ENCODE measurements at places on chromosomes 2 and 18.

- DNase-seq, result no peak
Measured at GRCh38 chr18:33923980-33924379, 300.7 kb downstream of the NOL4 start.

- DNase-seq, result peak; percentile 17
Measured at GRCh38 chr18:55144193-55144930, 185.1 kb upstream of the CCDC68 start.

- DNase-seq, result peak; percentile 8
Measured at GRCh38 chr2:106708209-106708608, 177.8 kb downstream of the ST6GAL2 start.

- no peak for DNase-seq
Measured at GRCh38 chr2:178510384-178510783, 30.1 kb downstream of the PLEKHA3 start.

GRCh38 chr2:120737340-120738101 is 1.9 kb downstream of the GLI2 start:
- peak; percentile 65 for DNase-seq

DNA sequence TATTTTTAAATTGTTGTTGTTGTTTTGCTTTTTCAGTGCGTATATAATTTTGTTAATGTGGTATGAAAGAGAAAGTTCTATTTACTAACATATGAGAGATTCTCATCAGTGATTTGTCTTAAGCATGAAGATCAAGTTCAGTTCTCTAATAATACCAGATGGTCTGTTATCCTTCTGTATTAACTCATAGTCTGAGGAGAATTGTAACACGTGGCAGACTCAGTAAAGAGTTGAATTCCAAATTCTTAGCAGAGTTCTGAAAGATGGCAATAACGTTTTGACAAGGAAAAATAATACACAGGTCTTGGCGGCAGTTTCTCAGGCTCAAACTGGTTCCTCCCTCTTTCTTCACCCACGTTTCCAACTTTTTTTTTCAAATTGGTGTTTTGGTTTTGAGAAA is 17.2 kb upstream of the COL3A1 start:
- DNase-seq, result no peak

- no peak for DNase-seq
Measured at GRCh38 chr2:202016579-202017227, 17.0 kb upstream of the FZD7 start.

DNA sequence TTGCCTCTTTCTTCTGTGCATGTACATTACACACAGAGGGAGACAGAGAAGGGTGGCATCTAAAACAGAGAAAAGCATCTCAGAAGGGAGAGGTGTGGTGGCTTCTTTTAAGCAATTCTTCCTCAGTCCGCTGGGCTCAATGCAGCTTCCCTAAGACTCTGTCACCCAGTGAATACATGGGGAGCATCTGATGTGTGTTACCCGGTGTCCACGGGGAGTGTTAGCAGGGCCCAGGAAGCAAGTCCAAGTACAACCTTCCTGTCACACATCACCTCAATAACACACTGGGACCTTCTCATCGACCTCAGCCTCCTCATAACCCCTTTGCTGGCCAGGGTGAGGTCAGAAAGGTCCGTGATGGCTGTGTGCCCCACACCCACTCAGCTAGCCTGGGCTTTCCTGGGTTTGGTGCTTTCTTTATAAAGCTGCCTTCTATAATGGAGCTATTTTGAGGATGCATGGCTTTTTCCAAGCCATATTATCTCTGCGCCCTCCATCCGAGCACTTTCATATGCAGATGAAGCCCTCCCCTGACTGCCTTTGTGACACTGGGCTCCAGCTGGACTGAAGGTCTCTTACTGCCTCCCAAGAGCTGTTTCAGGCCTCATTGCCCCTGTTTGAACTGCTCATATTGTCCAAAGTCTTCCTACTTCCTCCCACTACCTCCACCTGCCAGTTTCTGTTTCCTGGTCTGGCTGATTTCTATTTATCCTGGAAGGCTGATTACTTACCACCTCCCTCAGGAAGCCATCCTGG is 21.4 kb downstream of the TNFRSF11A start:
- no peak for DNase-seq

- DNase-seq, result peak; percentile 47
Measured at GRCh38 chr2:169073963-169074751, 4.8 kb downstream of the DHRS9 start.

- DNase-seq, result peak; percentile 81
Measured at GRCh38 chr2:172207911-172208310, 105.2 kb upstream of the DLX2 start.

DNA sequence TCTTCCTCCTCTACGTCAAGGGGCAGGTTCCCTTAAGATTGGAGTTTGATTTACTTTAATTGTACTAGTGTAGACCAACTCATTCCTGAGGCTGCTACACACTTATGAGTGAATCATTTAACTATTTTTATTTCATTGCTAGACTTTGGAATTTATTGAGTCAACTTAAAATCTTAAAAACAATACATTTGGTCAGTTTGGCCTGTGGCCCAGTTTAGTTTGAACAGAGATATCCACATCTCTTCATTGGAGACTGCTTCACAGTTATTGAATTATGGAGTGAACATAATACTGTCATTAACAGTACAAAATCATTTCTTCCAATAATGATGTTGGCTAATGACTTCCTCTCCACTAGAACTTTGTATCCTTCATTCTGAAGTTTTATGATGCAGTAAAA is 34.5 kb upstream of the STPG4 start:
- DNase-seq, result peak; percentile 90

DNA sequence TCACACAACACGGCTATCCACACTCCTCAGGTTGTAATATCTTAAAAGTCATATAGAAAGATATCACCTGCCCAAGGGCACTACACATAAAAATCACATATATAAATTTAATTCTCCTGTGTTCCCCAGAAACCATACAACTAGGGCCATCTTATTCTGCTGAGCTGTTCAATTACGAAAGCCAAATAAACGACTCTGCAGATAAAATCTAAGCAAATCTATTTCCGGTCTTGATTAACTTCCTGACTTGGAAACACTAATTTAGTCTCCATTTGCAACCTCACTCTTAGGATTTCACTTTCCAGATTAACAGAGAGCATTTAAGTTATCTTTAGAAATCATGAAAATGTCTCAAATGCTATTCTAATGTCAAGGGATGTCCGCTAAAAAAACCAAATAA is 23.9 kb upstream of the STK17B start:
- DNase-seq, result no peak

DNA sequence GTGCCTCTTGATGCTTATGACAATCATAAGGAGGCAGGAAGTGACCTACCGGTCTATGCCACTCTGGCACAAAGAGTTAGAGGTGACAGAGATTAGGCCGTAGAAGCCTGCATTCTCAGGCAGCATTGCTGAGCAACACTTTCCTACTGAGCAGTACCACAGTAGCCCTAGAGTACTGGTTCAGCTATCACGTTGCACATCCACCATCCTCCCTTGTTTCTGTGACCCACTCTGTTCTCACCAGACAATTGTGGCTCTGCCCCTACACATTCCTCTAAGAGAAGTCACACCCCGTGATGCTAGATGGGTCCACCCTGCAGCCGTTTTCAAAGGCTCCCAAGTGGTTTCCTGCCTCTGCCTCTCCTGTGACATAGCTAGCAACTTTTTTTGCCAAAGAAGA is 22.6 kb upstream of the SUCLG1 start:
- peak; percentile 59 for DNase-seq

Measured in choroid plexus epithelial cell (primary cell).